ENCODE measurements at places on chromosomes 16 and 17.

DNA sequence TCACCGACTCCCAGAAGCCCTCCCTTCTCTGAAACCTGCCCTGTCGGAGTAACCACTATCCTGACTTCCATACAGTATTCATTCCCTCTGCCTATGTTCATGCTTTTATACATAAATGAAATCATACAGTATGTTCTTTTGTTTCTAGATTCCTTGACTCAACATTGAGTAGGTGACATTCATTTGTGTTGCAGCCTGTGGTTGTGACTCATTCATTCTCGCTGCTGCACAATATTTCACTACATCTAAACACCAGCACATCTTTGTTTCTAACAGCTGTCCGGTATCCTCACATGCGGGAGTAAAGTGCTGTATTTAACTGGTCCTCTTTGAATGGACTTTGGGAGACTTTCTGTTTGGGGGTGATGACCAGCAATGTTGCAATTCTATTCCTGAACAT is 135.0 kb upstream of the FOXF1 start:
- H3K36me3 ChIP-seq, result no peaks in the 10 kb centered on the region
- no peak overlapping the region for H3K27ac ChIP-seq
- no peaks in the 10 kb centered on the region for H3K27me3 ChIP-seq
- no peak overlapping the region for H3K4me3 ChIP-seq
- H3K4me1 ChIP-seq, result no peaks in the 10 kb centered on the region

DNA sequence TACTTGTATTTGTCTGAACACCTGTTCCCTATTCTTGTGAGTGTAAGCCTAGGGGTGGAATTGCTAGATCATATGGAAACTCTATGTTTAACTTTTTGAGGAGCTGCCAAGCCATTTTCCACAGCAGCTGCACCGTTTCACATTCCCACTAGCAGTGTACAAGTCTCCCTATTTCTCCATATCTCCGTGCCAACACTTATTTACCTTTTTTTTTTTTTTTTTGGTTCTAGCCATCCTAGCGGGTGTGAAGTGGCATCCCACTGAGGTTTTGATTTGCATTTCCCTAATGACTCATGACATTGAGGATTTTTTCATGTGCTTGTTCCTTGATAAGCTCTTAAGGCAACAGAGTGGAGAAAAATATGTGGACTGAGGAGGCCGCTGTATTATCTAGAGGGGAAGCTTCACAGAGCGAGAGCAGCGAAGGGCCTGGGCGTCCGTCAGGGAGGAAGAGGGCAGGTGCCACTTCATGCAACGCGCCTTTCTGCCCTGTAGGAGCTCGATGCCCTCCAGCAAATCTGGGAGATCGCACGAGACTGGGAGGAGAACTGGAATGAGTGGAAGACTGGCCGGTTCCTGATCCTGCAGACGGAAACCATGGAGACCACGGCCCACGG is 50.0 kb downstream of the DNAH2 start:
- no peak for DNase-seq
- no peaks in the 10 kb centered on the region for H3K27me3 ChIP-seq
- no peak overlapping the region for H3K4me3 ChIP-seq
- no peaks in the 10 kb centered on the region for H3K4me1 ChIP-seq
- no peak overlapping the region for H3K27ac ChIP-seq

DNA sequence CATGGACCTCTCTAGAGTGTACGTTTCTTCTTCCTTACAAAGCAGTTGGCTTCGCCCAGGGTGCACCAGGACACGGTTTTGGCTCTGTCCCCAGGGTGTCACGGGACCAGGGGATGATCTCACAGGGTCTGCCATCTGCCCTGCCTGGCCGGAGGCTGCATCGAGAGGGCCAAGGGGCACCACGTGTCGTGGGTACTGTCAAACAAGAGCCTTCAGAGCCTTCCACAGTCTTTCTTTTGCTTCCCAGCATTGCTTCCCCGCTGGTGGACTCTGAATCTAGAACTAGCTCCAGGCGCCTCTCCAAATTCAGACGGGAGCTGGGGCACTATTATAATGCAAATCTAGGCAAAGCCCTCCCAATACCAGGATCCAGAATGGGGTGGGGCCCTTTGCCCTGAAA is 47.9 kb downstream of the MAPT start:
- no peak overlapping the region for H3K4me3 ChIP-seq
- H3K27ac ChIP-seq, result no peak overlapping the region
- DNase-seq, result no peak
- H3K36me3 ChIP-seq, result no peaks in the 10 kb centered on the region
- H3K4me1 ChIP-seq, result no peaks in the 10 kb centered on the region
- H3K27me3 ChIP-seq, result no peaks in the 10 kb centered on the region

- no peaks in the 10 kb centered on the region for H3K36me3 ChIP-seq
- no peaks in the 10 kb centered on the region for H3K27me3 ChIP-seq
- no peak for DNase-seq
- H3K4me3 ChIP-seq, result no peak overlapping the region
- H3K27ac ChIP-seq, result no peak overlapping the region
Measured at GRCh38 chr17:41656249-41657023, 32.1 kb upstream of the KRT17 start.

- DNase-seq, result peak; percentile 77
- H3K27ac ChIP-seq, result no peak overlapping the region
- no peak overlapping the region for H3K4me3 ChIP-seq
- H3K27me3 ChIP-seq, result no peaks in the 10 kb centered on the region
Measured at GRCh38 chr17:82414548-82415281, 3.4 kb upstream of the HEXD start.

DNA sequence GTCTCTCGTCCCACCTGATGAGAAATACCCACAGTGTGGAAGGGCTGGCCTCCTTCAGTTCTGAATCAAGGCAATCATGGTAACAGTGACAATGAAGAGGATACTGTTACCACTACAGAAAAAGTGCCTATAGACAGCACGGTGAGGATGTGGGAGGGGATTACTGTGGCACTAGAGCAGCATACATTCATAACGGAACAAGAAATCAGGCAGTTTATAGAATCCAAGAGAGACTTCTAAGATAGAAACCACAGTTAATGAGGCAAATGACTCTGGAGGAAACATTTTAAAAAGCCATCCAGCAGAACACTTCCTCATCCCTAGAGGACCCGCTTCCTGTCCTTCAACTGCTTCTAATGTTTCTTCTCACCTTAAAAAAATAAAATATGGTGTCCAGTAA is 2.7 kb downstream of the RUSF1 start:
- no peak overlapping the region for H3K27ac ChIP-seq
- H3K27me3 ChIP-seq, result no peaks in the 10 kb centered on the region
- no peak overlapping the region for H3K4me3 ChIP-seq
